ENCODE measurements at places on chromosomes 5 and 9.

GRCh38 chr5:23234197-23234596 is 273.2 kb upstream of the PRDM9 start:
- no peak overlapping the region for H3K4me3 ChIP-seq
- H3K27ac ChIP-seq, result no peak overlapping the region
- H3K4me1 ChIP-seq, result no peaks in the 10 kb centered on the region
- H3K27me3 ChIP-seq, result no peaks in the 10 kb centered on the region
- H3K36me3 ChIP-seq, result no peaks in the 10 kb centered on the region

DNA sequence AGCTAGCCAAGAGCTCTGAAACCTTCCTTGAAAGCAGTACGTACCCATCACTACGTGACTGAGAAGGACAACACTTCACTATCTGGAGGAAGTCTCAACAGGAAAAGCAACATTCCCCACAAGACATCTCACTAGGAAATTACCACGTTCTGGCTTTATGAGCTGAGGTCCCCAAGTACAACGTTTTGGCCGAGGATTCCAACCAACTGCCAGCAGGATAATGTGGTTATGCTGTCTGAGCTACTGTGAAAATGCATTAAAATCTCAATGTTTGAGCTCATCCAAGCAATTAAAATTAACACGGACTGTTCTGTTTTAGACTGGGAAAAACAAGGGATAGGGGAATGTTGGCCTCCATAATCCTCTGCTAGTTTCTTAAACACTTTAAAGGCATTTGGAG is 16.4 kb downstream of the MED27 start:
- H3K27ac ChIP-seq, result no peak overlapping the region
- H3K4me1 ChIP-seq, result peaks cover under 1% of the 10 kb centered on the region
- DNase-seq, result no peak
- H3K27me3 ChIP-seq, result no peaks in the 10 kb centered on the region
- H3K4me3 ChIP-seq, result no peak overlapping the region

DNA sequence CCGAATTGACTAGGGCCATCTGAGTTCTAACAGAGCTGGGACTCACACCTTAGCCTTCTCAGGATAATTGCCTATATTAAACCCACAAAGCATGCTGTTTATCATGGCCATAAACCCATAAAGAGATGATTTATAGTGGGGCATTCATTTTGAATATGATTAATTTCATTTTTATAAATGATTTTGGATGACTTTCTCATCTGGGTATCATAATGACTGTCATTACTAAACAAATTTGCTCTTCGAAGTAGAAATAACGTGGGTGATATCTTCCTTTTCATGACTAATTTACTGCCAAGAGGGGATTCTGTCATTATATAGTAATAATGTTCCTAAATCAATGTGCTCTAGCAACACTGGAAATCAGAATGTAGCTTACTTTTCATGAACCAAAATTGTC is 498.2 kb downstream of the CDH12 start:
- H3K4me1 ChIP-seq, result no peaks in the 10 kb centered on the region
- DNase-seq, result no peak

GRCh38 chr5:181161534-181162175 is 14.3 kb downstream of the OR2V2 start:
- peaks cover 2% of the 10 kb centered on the region for H3K36me3 ChIP-seq
- H3K27ac ChIP-seq, result peak overlapping the region; percentile 82
- H3K4me1 ChIP-seq, result peaks cover 51% of the 10 kb centered on the region
- peak overlapping the region; percentile 68 for H3K4me3 ChIP-seq

- no peaks in the 10 kb centered on the region for H3K36me3 ChIP-seq
- H3K4me1 ChIP-seq, result no peaks in the 10 kb centered on the region
- no peak overlapping the region for H3K4me3 ChIP-seq
- no peak for DNase-seq
- H3K27me3 ChIP-seq, result peaks cover 3% of the 10 kb centered on the region
These were observed 30.0 kb downstream of the CARD6 start for GRCh38 chr5:40871177-40871576.

GRCh38 chr5:133669472-133669871 is 57.1 kb upstream of the FSTL4 start:
- peaks cover 31% of the 10 kb centered on the region for H3K27me3 ChIP-seq
- DNase-seq, result no peak
- H3K4me1 ChIP-seq, result no peaks in the 10 kb centered on the region
- H3K27ac ChIP-seq, result no peak overlapping the region
- H3K36me3 ChIP-seq, result no peaks in the 10 kb centered on the region
